Stimulated activated CD4-positive, alpha-beta T cell treated with anti-CD3 and anti-CD28 coated beads, Interleukin-4, amount 100 ng/mL, for 1 hour (primary cell): ENCODE measurements at places on chromosomes 4 and X.

DNA sequence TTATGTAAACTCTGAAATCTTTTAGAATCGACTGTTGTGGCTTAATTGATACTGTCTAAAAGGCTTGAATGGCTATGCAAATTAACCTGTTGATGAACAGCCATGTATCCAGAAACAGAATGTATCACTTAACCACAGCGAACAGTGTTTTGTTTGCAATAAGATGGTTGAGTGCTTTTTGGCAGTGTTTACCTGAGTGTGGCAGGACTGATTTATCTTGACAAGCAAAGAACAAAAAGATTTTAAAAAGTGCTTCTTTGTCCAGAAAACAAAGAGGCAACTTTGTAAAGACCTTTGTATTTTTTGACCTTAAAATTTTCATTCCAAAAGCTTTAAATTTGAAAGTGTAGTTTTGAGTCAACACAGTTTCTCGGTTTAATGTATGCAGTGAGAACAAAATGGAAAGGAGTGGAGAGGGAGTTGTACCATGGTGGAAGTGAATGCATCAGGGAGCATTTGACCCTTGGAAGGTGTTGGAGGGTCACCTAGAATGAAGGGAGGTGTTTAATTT, 18.0 kb downstream of the ARHGAP10 start:
- DNase-seq = no peak

DNA sequence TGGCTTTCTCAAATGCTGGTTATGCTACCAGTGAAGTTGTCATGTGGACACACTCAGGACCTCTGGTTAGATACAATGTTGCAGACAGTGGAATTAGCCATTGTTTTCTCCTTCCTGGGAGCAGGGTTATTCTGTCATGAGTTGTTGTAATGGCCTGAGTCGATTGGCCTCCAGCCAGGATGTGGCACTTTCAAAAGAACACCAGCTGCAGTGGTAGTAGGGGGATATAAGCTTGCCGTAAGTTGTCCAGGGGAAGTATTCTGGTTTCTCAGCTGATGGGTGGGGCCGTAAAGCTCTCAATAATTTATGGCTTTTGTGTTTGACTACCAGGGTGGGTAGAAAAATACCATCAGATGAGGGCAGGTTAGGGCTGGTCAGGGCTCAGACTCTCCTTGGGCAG, 697.5 kb upstream of the GNPDA2 start:
- no peak for DNase-seq

- no peak for DNase-seq
These were observed 12.6 kb downstream of the BCOR start for GRCh38 chrX:40085102-40085551.

DNA sequence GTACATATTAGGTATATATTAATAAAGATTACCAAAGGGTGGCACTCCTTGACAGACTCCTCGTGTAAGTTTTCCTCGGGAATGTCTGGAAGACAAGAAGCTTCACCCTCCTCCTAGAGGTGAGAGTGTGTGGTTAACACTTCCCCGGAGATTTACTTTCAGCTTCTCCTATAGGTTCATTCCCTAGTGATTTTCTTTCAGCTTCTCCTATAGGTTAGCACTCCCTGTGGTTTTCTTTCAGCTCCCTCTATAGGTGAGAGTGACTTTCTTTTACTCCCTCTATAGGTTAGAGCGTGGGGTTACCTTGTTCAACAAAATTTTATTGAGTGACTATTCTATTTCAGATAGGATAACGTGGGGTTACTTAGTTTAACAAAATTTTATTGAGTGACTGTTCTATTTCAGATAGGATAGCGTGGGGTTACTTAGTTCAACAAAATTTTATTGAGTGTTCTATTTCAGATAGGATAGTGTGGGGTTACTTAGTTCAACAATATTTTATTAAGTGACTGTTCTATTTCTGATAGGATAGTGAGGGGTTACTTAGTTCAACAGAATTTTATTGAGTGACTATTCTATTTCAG, 106.0 kb upstream of the PLAC1 start:
- DNase-seq = no peak

DNA sequence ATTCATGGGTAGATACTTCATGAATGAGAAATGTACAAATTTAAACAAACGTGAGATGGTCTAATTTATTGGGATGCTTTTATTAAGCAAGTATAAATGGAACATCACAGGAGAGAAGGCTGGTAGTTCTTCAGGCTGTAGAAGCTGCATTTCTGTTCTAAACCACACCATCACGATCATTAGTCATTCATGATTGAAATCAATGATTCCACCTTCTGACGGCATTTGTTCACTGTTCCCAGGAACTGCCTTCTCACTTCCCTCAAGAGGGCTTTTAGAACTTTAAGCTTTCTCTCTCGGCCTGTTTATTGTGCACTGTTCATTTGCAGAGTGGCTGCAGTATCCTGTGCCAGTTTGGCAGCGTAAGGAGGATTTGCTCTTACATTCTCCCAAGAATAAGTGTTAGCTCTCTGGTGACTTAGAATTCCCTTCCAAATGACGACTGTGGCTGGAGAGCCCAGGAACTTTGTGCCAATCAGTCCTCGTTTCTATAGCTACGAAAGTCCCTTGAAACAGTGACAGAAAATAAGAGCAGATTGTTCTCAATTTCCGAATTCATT, 54.7 kb downstream of the MFAP3L start:
- DNase-seq = no peak

GRCh38 chr4:184028561-184029374, 123.7 kb downstream of the STOX2 start:
- DNase-seq = peak; percentile 8

- DNase-seq = no peak
These were observed 1312.6 kb downstream of the PCDH18 start for GRCh38 chr4:136219592-136220125.

GRCh38 chr4:95023110-95023509, 265.4 kb downstream of the BMPR1B start:
- DNase-seq = no peak

DNA sequence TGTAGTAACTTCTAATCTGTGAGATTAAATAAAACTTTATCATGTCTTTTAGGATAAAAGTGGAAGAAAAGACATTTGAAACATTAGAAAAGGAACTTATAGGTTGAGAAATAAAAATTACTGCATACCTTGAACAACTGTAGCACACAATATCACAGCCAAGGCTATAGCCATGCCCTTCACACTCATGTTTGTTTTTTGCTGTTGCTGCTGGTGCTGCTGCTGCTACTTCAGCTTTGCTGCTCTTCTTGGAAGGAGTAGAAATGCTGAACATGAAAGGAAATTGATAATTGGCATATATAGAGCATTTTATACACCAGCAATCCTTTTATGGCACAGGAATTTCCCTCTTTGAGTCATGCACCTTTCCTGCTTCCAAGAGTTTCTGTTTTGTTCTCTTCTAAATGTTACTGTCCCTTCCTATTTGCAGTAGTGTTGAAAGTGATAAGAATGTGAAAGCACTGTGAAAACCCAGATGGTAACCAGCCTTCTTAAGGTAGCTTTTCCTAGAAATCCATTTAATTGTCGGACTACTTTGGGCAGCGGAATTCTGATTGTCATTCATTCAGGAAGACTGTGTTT, at the start of gene CXCL11:
Gene CXCL11 (minus strand): TSS at position 272 of the 582 bp plus-strand sequence. CDS start 83 bp downstream, at position 189.
- DNase-seq = no peak

GRCh38 chr4:41571422-41571821, 33.5 kb downstream of the LIMCH1 start:
- DNase-seq = no peak

DNA sequence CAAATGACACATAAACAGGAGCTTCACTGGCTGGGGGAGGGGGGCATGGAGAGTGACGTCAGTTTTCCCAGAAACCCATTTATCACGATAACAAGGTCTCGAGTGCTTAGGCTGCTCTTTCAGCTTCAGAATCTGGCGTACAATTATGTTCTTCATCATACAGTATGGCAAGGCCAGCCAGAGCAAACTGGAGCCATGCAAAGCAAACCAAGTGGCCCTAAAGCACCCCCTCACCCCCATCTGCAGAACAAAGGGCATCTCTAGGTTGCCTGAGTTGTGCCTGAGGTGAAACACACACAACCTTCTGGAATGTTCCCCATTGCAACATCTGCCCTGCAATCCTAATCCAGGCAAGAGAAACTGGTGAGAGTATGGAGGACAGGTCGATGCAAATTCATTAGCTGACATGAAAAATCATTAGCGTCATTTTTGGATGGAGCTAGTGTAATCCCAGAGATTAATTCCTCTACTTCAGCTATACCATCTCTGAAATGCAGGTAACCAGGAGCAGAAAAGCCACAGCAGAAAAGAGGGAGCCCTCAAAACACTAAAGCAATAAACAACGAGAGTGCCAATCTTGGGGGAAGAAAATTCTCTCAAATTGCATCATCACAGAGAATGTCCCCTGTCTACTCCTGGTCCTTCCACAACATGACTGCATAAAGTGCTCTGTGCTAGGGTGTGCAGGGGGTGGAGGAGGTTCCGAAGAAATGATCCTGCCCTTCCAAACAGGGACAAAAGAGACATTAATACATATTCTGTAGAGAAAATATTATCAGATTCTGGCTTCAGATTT, 1.8 kb downstream of the SEPTIN6 start:
- peak; percentile 66 for DNase-seq

DNA sequence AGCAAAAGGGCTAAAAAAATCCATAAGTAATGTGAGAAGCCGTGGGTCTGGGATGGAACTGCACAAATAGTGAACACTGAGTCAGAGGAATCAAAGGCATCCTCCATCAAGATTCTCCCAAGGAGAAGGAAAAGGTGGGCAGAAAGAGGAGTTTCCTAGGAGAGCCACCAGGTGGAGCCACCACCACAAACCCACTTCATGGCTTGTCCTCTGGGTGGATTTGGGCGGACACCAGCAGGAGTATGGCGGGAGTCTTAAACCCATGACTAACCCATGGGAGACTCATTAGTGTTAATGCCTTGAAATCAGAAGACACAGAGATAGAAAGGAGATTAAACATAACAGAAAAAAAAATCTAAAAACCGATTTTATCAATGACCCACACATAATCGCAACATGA, 147.7 kb downstream of the SH3KBP1 start:
- DNase-seq = peak; percentile 38

DNA sequence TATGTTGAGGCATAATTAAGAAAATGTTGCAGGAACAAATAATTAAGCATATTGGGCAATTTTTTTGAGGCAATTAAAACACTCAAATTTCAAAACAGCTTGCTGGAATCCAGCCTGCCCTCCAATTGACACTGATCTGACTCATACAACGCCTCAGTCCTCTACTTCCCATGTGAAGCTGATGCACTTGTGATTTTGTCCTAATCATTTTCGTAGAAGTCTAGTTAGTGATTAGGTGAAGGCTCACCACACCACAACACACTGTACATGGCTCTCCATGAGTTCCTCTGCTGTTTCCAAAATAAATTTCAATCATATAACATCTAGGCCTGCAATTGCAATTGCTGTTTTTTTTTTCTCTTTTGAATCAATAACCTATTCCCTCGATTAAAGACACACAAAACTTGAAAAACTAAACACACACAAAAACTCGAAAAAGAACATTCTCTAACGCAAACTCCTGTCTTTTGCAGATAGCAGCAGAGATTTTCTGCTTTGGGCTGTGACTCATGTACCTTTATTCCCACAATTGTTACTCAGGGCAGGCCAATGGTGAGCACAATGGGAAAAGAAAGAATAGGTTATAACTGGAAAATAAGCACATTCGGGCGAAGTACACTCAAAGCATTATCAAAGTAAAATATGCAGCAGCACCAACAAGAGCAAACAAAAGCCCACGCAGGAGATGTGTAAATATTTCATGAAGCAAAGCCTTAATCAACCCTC, 1.7 kb downstream of the GPRIN3 start:
- DNase-seq = no peak

DNA sequence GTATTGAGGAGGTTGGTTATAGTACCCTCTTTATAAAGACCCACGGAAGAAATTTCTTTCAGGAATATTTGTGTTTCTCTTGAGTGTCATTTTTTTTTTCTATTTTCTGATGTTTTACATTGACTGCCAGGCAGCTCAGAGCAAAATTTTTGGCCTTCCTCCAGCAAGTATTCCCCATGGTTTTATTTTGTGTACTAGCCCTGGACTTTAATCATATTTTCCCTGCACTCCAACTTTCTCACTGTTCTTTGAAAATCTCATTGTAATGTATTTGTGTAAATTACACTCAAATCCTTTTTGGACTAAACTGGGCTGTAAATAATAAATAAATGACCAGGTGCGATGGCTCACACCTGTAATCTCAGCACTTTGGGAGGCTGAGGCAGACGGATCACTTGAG, 45.6 kb upstream of the USP46 start:
- DNase-seq = no peak

GRCh38 chrX:119488749-119489148, 20.5 kb downstream of the SLC25A5 start:
- DNase-seq = peak; percentile 31

DNA sequence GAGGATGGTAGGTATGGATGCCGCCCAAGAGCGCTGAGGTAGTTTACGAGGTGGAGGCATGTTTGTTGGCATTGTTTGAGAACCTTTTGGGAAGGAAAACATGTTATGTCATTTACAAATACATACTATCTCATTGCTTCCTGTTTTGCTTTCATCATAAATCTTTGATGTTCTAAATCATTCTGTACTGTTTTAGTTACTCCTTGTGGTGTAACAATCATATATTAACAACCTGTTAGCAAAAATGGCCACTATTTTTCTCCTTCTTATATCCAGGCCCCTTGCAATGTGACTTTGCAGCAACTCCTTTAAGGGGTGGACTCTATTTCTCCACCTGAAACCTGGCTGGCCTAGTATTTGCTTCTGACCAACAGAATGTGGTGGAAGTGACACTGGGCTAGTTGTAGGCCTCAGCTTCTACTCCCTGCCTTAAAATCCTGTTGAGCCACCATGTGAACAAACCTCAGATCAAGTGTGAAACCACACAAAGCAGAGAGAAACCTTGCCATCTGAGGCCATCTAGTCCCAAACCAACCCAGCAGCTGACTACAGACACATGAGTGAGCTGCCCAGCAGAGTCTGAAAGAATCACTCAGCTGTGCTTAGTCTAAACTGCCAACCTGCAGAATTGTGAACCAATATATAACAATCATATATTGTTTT, 15.8 kb upstream of the CXorf38 start:
- DNase-seq = no peak

- DNase-seq = no peak
These were observed 94.4 kb downstream of the NPNT start for GRCh38 chr4:105989485-105990242.
